Memory B cell (primary cell): ENCODE measurements at places on chromosomes 6 and 20.

GRCh38 chr6:113488812-113489685 is 368.1 kb upstream of the MARCKS start:
- H3K27ac ChIP-seq = peak overlapping the region; percentile 62
- peaks cover 3% of the 10 kb centered on the region for H3K4me1 ChIP-seq
- peaks cover 1% of the 10 kb centered on the region for H3K36me3 ChIP-seq
- H3K4me3 ChIP-seq = no peak overlapping the region
- no peak for DNase-seq

DNA sequence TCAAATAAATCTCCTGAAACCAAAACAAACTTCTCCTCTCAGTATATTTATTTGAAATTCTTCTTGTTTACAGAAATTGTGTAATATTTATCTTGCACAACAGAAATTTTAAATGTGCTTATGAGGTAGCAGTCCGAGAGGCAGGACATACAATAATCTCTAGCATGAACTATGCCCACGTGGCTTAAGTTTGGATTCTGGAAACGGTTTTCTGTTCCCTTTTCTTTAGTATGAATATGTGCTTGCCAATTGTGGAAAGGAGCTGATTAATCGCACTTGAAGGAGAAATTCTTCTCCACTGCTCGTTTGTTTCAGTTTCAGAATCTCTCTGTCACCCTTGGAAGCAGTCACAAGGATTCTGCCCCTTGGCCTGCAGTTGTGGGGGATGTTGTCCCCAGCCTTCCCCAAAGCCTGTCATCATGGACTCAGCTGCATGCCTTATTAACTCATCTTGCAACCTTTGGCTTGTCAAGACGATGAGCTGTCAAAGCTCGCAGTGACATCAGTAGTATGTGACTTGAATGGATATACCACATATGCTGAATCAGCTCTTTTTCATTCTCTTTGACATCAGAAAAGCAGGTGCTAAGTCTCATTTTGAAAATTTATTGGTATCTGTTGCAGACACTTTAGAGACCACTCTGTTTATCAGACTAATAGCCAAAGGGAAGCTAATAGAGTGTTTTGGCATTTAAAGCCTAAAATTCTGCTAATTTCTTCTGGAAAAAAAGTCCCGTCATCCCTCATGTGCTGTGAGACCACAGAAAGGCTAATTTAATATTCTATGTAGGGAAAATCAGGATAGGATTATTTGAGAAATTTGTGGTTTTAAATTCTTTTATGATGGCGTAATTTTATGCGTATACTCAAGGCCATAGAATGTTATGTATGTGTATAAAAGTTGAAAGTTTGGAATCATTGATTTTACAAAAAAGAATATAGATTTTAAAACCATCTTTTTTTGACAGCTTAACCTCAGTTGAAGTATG is 186.8 kb downstream of the ARID1B start:
- no peak overlapping the region for H3K4me3 ChIP-seq
- peaks cover 3% of the 10 kb centered on the region for H3K36me3 ChIP-seq
- no peaks in the 10 kb centered on the region for H3K27me3 ChIP-seq
- peaks cover 24% of the 10 kb centered on the region for H3K4me1 ChIP-seq
- DNase-seq = no peak
- no peak overlapping the region for H3K27ac ChIP-seq

- no peaks in the 10 kb centered on the region for H3K36me3 ChIP-seq
- DNase-seq = no peak
- no peaks in the 10 kb centered on the region for H3K27me3 ChIP-seq
These were observed 1252.8 kb upstream of the GJE1 start for GRCh38 chr6:140879946-140880345.

DNA sequence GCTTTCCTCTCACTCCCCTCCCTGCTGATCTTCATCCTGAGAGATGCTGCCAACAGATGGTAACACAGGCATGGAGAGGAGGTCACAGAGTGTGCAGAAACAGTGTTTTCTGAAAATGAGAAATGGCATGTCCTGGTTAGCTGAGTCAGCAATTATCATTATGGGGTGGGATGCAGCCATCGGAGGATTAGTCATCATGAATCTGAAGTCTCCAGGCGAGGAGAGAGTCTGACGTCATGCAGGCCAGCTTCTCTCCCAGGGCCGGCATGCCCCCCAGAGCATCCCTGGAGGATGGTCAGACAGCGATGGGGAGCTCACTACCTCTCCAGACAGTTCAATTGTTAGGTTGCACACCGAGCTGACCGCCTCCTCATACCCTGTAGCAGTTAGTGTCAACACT is 4.7 kb upstream of the GTSF1L start:
- H3K27ac ChIP-seq = no peak overlapping the region
- H3K27me3 ChIP-seq = no peaks in the 10 kb centered on the region
- no peak overlapping the region for H3K4me3 ChIP-seq
- peaks cover 26% of the 10 kb centered on the region for H3K4me1 ChIP-seq
- no peaks in the 10 kb centered on the region for H3K36me3 ChIP-seq
- DNase-seq = no peak

GRCh38 chr20:57995381-57995977 is 233.0 kb downstream of the ANKRD60 start:
- DNase-seq = no peak
- no peak overlapping the region for H3K27ac ChIP-seq
- no peaks in the 10 kb centered on the region for H3K36me3 ChIP-seq
- H3K27me3 ChIP-seq = peaks cover 8% of the 10 kb centered on the region
- H3K4me3 ChIP-seq = no peak overlapping the region
- H3K4me1 ChIP-seq = no peaks in the 10 kb centered on the region

- no peak overlapping the region for H3K27ac ChIP-seq
- peaks cover 5% of the 10 kb centered on the region for H3K4me1 ChIP-seq
- no peak overlapping the region for H3K4me3 ChIP-seq
These were observed 15.9 kb downstream of the PARD6B start for GRCh38 chr20:50747275-50747674.

GRCh38 chr6:7532232-7532631 is 9.2 kb upstream of the DSP start:
- no peaks in the 10 kb centered on the region for H3K4me1 ChIP-seq
- no peak for DNase-seq
- H3K27me3 ChIP-seq = peaks cover 9% of the 10 kb centered on the region
- no peak overlapping the region for H3K4me3 ChIP-seq
